Stimulated activated CD8-positive, alpha-beta memory T cell treated with anti-CD3 and anti-CD28 coated beads, Interleukin-4, amount 100 ng/mL, for 4 hours (primary cell): ENCODE measurements at places on chromosomes 2 and 18.

- DNase-seq, result no peak
Measured at GRCh38 chr18:28147674-28148171, 29.2 kb downstream of the CDH2 start.

- no peak for DNase-seq
Measured at GRCh38 chr2:218708086-218708485, 2.5 kb upstream of the TTLL4 start.

DNA sequence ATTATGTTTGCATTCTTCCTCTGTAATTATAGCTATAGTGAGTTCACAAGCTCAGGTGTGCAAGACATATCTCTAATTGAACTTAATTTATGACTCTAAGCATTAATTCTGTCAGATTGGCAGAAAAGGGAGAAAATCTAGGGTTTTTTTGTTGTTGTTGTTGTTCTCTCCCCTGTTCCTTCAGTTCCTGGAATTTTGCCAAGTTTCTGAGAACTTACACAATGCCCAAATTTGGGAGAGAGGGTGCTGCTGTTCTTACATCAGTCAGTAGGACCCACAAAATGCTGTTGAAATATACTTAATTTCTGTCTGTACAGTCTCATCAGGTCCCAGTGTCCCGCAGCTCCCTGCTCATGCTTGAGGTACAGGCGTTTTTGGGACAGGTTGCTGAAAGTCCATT, 221.8 kb upstream of the RBMS1 start:
- DNase-seq, result no peak

DNA sequence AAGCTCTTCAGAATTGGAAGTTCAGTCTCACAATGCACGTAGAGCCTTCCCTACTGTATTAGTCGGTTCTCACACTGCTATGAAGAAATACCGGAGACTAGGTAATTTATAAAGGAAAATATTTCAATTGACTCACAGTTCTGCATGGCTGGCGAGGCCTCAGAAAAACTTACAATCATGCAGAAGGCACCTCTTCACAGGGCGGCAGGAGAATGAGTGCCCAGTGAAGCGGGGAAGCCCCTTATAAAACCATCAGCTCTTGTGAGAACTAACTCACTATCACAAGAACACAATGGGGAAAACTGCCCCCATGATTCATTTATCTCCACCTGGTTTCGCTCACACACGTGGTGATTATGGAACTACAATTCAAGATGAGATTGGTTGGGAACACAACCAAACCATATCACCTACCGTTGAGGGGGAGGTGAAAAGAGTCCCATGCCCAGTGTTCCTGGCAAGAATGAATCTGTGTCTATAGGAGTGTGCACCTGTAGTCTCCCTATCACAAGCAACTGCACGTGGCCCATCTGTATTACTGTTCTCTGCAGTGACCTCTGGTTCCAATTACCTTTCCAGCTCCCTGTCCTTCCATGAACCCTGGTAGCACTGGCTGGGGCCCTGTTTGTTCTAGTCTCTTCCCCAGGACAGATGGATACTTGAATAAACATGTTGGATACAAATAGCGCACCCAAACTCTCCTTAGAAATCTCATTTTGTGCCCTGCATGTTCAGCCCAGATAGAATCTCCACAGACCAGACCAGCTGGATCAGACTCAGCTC, 44.4 kb upstream of the ATL2 start:
- DNase-seq, result no peak

GRCh38 chr2:43344868-43345373, 118.5 kb upstream of the ZFP36L2 start:
- DNase-seq, result no peak

GRCh38 chr2:49069829-49070228, 84.5 kb downstream of the FSHR start:
- DNase-seq, result no peak

DNA sequence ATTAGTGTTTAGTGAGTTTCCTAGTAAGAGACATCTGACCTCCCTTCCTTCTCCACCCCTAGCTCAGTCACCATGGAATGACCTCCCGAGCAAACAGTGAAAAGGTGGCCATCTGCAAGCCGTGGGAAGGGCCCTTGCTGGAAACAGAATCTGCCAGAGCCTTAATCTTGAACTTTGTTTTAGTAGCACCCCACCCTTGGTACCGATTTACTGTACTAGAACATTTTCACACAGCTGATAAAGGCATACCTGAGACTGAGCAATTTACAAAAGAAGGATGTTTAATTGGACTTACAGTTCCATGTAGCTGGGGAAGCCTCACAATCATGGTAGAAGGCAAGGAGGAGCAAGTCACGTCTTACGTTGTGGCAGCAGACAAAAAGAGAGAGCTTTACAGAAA, 655.8 kb downstream of the TSN start:
- DNase-seq, result no peak

DNA sequence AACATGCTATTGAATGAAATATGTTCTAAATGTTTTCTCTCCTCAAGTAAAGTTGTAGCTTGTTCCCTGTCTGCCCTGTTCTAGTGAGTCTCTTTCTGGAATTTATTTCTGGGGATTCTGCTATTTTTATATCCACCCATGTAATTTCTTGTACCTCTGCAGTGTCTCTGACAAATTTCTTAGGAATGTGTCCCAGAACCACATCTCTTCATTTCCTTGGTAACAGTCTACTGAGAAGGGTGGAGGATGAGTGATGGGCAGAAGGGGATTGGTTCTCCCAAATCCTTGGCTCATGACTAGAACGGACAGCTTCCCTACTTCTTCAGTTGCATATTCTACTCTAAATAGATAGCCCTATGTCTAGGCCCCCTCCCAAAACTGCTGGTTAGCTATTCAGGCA, 490.6 kb upstream of the LINC00305 start:
- no peak for DNase-seq

- no peak for DNase-seq
Measured at GRCh38 chr2:149330127-149331022, at the start of gene LYPD6. Gene LYPD6, plus strand, starts transcription at chr2:149330587. Its CDS starts 107,122 bp downstream, at chr2:149437709.

- DNase-seq, result no peak
Measured at GRCh38 chr18:23578891-23579653, 7.2 kb downstream of the NPC1 start.

- no peak for DNase-seq
Measured at GRCh38 chr2:205885492-205886099, 200.4 kb downstream of the INO80D start.

- no peak for DNase-seq
Measured at GRCh38 chr2:56534321-56534720, 350.5 kb downstream of the CCDC85A start.

DNA sequence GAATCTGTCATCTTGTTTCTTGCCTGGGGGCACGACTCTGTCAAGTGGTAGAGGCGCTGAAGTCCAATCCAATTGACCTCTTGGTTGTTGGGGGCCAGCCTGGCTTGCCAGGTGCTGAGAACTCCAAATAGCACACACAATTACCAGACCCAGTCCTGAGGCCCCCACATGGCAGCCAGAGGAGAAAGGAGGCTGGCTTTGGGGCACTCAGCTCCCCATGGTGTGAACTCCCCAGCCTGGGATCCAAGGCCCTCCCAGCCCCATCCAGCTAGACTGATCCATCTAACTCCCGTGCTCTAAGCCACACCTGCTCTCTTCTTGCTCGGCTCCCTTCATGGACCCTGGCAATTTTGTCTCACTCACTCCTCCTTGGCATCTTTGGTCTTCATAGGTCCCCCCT, 170.0 kb downstream of the CELF4 start:
- no peak for DNase-seq

DNA sequence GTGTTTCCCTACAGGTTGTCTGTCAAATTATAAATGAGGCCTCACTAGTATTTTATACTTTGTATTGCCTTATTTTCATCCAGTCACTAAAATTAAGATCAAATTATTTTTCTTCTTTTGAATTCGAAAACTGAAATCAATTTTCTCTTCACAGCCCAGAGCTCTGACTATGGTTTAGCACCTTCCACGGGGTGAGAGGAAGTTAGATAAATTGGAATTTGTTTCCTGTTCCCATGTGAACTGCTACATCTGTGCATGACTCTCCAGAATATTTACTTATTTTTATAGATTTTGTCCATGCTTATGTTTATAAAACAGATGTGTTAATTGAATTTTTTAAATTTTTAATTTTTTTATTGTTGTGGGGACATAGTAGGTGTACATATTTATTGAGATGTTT, 656.5 kb downstream of the IRS1 start:
- no peak for DNase-seq

GRCh38 chr18:78975699-78976335, 3.8 kb upstream of the SALL3 start:
- DNase-seq, result no peak

DNA sequence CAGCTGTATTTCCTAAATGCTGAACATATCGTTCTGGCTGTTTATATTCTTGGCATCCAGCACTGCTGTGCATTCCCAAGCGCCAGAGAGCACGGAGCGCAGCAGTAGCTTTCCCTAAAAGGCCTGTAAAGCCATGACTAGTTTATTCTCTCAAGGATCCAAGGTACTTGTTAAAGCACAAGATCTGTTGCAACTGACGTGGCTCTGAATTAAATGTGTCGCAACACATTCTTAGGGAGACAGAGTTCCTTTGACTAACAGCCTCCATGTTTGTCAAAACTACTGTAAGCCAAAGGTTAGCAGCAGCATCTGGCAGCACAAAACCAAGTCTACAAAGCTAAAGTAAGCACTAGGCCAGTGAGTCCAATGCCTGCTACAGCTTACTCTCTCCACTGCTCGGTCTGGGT, 188.6 kb upstream of the FN1 start:
- no peak for DNase-seq

DNA sequence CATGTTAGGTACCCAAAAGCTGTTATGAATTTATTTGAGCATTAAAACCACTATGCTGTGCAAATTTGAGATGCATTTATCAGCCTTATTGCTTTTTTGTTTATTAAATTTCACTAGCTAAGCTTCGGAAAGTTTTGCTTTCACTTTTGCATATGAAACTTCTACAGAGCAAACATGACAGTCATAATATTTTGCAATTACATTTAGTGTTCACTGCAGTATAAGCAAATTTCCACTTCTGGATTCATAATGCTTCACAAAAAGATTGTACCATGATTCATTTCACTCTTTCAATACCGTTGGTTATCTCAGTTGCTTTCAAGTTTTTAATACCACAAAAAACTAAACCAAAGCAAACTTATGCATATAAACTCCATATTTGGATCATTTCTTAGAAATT, 228.7 kb upstream of the SLC8A1 start:
- DNase-seq, result no peak

DNA sequence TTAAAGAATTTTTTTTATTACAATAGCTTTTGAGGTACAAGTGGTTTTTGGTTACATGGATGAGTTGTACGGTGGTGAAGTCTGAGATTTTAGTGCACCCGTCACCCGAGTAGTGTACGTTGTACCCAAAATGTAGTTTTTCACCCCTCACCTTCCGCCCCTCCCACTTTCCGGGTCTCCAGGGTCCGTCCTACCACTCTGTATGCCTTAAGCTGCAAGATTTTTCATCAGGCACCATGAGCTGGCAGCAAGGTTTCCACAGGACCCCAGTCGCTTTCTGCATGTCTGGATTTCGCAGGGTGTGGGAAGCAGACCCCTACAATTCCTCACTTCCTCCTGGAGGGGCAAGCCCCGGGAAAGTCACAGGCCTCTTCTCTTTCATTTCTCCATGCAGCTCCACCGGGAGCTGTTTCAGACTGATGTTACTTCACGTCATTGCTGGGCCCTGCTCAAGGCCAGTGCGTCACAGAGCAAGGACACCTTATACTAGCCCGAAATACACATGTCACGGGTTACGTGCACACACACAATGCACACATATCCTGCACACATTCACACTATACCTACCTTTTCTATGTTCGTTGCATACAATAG, 179.1 kb downstream of the ZFP36L2 start:
- DNase-seq, result no peak

GRCh38 chr2:7719876-7720275, 802.7 kb downstream of the RNF144A start:
- no peak for DNase-seq

DNA sequence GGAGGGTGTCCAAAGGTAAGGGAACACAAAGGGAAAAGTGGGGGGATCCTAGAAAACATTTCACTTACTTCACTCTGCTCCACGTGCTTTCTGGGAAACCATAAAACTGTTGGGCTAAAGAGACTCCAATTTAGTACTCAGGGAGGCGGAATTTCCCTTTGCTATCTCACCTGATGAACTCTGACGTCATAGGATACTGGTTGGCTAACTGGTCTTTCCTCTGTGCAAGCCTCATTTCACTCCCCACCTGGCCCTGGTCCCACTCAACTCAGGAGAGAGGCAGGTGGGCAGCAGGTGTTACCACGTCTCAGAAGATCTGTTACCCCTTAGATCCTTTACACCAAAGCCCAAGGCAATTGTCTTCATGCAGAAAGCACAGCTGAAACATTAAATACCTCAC, 51.8 kb upstream of the PMAIP1 start:
- DNase-seq, result no peak
